Sciatic nerve (tissue), 2 donors: ENCODE measurements at places on chromosomes 7 and 10.

DNA sequence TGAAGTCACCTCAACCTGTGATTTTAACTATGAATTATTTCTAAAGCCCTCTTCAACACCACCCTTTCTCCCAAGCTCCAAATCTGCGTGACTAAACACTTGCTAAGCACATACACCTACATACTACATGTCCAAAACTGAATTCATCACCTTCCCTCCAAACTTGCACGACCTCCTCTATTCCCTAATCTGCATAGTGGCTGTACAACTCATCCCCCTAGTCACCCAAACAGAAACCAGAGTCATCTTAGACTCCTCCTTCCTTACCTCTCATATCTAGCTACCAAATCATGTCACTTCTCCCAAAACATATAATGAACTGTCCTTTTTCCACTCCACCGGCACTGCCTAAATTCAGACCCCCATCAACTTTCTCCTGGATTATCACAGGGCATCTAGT, 16.2 kb downstream of the ARHGAP21 start:
- no peak for DNase-seq

- no peak for DNase-seq
Measured at GRCh38 chr10:26508016-26508415, 69.9 kb downstream of the APBB1IP start.

DNA sequence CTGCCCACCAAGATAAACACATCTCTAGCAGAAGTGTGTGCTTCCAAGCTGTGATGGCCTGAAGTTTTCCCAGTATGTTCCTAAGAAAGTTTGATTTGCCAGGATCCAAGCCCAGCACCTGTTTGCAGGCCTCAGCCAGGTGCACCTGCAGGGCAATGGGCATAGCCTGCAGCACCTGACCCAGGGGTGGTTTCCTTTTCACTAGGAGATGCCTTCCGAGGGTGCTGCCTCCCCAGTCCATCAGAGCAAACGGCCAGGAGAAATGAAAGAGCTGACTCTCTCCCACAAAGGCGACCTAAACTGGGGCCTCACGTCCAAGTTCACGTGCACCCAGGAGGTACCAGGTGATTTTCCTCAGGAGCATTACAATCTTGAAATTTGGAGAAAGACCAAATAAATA, 7.1 kb downstream of the UCMA start:
- DNase-seq, result no peak

DNA sequence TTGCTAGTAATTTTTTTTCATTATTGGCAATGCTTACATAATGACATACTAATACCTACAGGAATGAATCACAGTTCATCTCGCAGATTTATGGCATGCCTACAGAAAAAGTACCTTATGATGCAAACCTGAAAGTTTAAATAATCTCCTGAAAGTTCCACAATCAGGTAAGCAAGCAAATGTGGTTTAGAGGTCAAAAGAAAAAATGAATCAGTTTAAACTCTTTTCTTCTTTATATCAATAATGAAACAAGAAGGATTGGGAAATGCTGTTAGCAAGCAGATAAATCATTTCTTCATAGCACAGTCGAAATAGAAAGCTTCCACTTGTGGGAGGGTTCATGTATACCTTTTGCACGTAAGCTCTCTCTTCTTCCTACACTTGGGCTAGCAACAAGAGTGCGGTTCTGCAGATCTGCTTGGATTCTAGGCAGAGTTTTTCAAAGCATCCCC, 53.7 kb upstream of the MTPN start:
- no peak for DNase-seq

GRCh38 chr7:114856625-114857024, 65.3 kb upstream of the MDFIC start:
- no peak for DNase-seq

DNA sequence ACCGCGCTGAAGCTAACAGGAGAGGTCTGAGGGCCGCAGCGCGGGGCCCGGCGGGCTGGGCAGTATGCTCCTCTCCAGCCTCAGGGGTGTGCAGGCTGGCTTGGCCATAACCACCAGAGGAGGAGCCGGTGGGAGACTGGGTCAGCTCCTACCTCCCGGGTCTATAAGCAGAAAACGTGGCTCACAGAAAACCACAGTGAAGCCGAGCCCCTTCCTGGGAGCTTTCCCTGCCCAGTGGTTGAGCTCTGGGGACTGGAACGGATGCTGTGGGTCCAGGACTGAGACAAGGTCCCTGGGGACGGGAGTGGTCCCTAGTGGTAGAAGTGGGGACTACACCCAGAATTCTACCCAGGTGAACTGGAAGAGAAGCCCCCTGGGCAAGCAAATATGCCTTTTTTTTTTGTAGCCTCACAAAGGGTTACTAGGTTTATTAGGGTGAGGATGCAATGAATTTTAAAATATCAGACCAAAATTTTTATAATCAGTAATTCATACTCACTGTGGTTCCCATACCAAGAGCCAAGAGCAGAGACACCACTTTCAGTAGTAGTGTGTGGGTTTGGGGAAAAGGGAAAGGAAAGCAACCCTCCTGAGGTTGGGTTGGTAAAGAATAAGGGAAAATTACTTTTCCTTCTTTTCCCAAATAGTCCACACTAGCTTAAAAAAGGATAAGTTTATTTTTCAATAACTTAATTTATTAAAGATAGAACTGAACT, 67.9 kb upstream of the PRKCQ start:
- no peak for DNase-seq

DNA sequence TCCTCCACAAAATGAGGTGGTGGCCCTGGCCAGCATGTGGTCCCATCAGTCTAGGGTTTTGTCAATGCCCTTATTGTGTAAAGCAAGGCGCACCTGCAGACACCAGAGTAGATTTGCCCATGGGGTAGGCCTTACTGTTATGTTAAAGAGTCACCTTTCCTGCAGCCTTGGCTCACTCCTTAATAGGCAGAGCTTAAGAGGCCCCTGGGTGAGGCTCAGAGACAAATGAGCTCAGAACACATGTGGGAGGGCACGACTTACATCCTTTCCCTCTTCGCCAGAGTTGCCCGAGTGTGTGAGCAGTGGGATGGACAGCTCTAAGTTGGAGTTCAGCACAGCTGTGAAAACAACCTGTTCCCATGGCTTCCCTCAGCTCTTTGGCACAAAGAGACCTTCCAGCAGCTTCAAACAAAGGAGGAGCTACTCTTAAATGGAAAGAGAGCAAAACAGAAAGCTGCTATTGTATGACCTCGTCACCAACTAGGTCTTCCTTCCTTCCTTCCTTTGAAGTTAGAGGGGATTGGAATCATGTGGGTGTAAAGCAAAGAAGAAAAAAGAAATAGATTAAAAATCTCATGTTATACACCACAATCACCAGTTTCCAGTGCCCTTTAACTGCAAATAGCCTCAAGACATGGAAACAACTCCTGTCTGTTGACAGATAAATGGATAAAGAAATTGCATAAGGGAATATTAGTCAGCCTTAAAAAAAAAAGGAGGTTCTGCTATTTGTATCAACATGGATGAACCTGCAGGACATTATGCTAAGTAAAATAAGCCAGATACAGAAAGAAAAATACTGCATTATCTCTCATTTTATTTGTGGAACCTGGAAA, 11.9 kb upstream of the XPNPEP1 start:
- DNase-seq, result no peak

DNA sequence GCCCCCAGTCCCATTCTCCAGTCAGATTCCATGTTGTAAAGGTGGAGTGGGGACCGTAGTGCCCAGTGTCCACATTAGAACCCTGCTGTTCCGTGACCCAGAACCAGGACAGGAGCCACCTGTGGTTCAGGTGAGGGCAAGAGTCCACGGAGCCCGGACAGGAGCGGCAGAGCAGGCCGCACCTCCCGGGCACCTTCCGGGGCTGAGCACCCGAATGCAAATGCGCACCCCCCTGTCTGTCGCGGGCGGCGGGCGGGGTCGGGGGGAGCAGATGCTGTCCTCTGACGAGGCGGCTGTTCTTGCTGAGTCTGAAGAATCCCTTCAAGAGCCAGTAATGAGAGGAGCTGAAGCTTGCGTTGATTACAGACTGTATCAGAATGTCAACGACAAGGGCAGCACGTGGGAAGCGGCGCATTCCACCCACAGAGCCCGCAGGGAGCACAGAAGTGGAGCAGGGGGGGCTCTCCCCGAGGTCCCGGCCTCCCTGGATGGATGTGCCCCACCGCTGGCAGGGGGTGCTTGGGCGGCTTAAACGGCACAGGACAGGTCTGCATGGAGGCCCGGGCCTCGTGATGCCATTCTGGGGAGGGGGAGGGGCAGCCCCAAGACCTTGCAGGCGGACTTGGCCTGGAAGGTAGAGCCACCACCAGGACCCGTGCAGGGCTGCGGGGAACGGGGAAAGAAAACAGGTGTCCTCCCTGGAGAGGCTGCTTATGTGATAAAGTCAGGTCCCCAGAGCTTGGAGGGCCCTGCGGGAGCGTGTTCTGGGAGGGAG, 407.5 kb upstream of the RNF32 start:
- no peak for DNase-seq

GRCh38 chr10:122782911-122783310, 62.7 kb downstream of the CUZD1 start:
- DNase-seq, result no peak

DNA sequence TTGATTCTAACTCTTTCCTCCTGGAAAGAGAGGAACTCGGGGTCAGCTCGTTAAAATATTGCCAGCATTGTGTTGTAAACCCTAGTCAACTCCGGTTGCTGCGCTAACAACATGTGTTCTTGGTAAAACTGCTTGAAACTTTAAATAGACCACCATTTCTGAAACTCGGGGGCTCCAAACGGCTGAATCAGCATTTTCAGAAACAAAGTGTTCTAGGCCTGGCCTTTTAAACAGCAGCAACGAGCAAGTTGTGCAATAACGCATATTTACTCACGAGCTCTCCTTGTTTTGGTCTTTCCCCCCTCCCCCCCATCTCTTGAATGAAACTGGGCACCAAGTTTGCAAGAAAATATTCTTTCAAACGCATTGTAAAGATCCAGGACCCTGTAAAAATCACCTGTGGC, 9.2 kb upstream of the GRB10 start:
- no peak for DNase-seq

DNA sequence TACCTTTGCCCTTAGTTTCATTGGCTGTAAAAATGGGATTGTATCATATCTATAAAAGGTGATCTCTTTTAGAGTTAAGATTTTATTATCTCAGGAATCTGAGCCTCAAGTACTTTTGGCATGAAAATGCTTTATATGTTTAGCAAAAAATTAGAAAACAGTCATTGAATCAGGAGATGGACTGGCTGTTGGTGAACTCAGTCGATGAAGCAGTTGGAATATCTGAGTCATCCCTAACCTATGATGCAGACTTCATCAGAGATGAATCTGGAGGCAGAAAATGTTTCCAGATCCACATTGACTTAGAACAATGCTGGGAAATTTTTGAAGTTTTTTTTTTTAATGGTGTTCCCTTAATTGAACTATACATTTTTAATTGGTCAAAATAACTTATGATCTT, 228.5 kb downstream of the SLC25A13 start:
- DNase-seq, result no peak

GRCh38 chr7:151798851-151799448, 78.0 kb downstream of the PRKAG2 start:
- no peak for DNase-seq

DNA sequence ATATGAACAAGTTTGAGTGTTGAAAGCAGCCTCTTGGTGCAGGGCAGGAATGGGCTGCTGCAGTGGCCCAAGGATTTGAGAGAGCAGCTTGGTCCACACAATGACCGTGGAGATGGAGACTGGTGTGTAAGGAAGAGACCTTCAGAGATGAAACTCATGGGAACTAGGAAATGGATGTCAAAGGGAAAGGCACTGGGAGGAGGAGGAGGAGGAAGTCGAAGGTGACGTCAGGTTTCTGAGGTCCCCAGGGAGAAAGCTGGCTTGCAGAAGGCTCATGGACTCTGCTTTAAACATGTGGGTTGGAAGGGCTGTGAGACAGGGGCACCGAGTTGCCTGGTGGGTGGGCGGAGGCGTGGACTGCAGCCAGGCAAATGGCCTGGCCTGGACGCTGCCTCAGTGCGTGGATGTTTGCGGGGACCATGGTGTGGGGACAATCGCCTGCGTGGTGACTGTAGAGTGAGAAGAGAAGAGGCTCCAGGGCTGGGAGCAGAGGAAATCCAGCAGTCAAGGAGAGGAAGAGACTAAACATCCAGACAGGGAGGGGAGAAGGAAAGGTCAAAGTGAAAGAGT, 14.6 kb downstream of the C10orf71 start:
- DNase-seq, result no peak

DNA sequence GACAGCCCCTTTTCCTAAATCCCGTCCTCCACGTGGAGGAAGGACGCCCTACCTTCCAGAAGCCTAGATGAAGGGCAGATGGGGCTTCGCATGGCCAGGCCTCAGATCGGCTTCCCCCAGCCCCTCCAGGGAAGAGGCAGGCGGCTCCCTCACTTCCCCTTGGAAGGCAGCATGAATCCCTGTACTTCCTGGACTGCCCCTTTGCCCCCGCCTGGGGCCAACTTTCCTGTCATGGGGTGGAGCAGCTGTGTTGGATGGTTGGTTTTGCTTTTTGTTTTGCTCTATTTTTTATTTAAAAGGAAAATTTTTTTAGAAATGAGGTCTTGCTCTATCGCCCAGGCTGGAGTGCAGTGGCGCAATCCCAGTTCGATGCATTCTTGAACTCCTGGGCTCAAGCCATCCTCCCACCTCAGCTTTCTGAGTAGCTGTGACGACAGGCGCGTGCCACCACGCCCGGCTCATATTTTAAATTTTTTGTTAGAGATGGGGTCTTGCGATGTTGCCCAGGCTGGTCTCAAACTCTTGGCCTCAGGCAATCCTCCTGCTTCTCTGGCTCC, 27.2 kb downstream of the GTF2IRD1 start:
- peak; percentile 76 for DNase-seq

GRCh38 chr10:103877861-103878260, 22.5 kb upstream of the SH3PXD2A start:
- no peak for DNase-seq

DNA sequence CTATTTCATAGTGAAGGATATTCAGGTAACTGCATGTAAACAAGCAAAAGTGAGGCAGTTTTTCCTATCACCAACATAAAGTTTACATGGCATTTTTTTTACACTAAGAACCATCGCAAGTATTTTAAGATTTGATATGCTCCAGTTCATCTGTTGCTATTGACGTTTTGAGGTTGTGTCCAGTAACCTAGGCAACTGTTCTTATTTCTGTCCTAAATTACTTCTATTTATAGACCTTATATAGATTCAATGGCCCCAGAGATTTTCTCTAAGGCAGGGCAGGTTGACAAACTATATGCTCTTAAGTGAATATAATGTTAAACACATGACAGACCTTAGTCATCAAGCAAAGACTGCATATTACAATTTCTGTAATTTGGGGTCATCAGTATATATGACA, 830.2 kb upstream of the LRRTM3 start:
- no peak for DNase-seq

- peak; percentile 51 for DNase-seq
Measured at GRCh38 chr7:55498770-55499169, 73.5 kb downstream of the VOPP1 start.
